ENCODE measurements at places on chromosomes 6 and 20.

DNA sequence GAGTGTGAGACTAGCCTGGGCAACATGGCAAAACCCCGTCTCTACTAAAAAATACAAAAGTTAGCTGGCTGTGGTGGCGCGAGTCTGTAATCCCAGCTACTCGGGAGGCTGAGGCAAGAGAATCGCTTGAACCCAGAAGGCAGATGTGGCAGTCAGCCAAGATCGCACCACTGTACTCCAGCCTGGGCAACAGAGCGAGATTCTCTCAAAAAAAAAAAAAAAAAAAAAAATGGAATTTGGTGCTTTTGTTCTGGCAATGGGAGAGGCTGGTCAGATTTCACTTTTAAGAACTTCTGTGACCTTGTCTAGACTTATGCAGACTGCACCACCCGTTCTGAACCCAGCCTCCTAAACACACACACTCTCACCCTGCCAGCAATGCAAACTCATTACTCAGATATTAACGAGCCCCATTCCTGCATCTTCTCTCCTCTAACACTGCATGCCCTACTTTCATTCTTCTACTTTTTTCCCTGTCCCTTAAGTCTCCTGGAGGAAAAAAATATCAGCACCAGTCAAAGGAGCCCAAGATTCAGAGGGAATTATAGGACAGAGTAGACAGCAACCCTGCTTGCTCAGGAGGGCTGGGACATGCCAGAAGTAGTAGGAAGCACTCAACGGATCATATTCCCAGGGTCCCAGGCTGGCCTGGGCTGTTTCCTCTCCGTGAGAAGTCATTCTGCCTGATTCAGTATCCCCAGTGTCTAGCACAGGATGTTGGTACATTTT lies 4.4 kb downstream of the MOCS1 start:
- no peak for DNase-seq

DNA sequence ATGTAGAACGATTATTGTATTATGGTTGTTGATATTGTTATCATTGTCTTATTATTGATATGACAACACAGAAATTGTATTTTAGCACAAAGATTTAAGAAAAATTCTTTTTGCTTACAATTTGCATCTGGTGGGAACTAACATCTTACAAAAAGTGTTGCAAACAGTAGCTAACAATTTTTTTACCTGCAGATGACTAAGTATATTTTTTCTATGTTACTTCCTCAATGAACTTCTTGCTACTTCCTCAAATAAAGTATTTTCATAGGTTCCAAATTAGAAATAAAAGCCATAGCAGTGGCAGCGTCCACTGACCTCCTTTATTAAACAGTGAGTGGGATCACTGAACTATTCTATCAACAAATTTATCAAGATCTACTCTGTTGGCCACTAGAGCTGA lies 847.0 kb downstream of the PHF3 start:
- no peak for DNase-seq

GRCh38 chr20:48984575-48985219 lies 61.4 kb upstream of the CSE1L start:
- DNase-seq = no peak

- no peak for DNase-seq
These were observed 66.5 kb downstream of the MRPL14 start for GRCh38 chr6:44060612-44061374.

- DNase-seq = no peak
These were observed 63.5 kb downstream of the THBS2 start for GRCh38 chr6:169190144-169190584.

DNA sequence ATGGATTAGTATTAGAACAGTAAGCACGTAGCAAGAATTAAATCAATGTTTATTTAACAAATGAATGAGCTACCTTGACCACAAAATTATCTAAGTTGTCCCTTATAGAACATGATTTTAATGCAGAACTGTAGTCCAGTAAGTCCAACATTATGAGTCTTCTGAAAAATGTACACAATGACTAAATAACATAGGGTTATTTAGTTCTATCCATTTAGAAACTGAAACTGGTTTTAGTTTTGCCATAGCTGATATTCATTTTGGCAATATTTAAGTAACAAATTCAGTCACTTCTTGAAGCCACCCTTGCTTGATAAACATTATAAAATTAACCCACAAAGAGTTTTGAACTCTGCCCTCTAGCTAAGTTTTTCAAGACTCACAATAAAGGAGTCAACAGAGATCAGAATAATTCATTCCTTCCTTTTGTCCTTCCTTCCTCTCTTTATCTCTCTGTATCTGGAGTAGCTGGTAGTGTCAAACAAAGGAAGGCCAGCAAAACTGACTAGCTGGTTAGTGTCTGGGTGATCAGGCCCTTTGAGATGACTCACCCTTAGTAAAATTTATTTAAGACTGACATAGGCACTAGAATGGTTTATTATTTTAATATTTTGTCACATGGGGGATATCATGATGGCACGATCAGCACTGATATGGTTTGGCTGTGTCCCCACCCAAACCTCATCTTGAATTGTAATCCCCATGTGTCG lies 115.1 kb downstream of the BTBD9 start:
- DNase-seq = no peak

DNA sequence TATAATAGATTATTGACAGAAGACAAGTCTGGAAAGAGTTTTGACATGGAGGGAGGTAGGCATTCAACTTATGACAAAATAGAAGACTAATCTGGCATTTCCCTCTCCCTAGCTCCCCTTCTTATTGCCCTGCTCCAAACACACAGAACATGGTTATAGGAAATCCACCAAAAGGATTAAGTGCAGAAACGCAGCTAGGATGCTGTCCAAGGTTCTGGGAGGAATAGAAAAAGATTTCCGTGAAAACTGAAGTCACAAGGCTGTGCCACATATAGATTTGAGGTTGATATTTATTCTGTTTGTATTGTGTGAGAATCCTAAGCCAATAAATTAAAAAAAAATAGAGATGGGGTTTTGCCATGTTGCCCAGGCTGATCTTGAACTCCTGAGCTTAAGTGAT lies 107.9 kb upstream of the MAP3K7 start:
- no peak for DNase-seq
